ENCODE measurements at places on chromosomes 2 and 18.

DNA sequence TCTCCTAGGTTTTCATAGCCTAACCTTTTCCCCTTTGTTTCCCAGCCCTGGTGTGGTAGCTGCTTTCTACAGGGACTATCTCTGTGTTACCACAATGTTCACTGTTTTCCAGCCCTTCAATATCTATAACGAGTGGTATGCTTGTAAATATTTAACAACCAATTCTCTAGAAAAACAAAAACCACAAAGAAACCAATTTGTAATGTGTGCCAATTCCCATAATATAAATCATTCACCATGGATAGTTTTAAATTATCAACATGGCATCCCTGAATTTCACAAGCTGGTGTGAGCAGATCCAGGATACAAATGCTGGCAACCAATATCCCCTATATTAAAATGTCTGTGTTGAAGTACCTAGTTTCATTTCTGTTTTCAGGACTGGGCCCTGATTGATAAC is 207.5 kb upstream of the FBXO11 start:
- no peak for DNase-seq

- peak; percentile 70 for DNase-seq
These were observed 1.8 kb downstream of the SP3 start for GRCh38 chr2:173963323-173963816.

GRCh38 chr2:203578759-203579643 is 43.9 kb upstream of the RAPH1 start:
- peak; percentile 37 for DNase-seq

DNA sequence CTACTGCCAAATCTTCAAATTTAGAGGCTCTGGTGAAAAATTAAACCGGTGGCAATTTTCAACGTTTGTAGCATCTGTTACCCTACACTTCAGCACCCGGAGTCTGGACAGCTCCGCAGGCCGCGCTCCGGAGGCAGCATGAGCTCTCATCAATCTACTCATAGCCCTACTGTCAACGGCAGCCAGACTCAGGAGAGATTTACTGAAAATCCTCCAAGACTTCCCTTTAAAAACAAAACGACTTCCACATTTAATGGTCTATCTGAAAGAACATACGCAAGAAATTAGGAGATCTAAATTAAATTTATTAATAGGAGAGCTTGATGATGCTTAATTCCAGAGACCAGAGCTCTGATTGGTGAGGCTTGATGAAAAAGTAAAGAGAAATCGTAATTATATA is 970 bp upstream of the ADCYAP1 start:
- DNase-seq: peak; percentile 31

DNA sequence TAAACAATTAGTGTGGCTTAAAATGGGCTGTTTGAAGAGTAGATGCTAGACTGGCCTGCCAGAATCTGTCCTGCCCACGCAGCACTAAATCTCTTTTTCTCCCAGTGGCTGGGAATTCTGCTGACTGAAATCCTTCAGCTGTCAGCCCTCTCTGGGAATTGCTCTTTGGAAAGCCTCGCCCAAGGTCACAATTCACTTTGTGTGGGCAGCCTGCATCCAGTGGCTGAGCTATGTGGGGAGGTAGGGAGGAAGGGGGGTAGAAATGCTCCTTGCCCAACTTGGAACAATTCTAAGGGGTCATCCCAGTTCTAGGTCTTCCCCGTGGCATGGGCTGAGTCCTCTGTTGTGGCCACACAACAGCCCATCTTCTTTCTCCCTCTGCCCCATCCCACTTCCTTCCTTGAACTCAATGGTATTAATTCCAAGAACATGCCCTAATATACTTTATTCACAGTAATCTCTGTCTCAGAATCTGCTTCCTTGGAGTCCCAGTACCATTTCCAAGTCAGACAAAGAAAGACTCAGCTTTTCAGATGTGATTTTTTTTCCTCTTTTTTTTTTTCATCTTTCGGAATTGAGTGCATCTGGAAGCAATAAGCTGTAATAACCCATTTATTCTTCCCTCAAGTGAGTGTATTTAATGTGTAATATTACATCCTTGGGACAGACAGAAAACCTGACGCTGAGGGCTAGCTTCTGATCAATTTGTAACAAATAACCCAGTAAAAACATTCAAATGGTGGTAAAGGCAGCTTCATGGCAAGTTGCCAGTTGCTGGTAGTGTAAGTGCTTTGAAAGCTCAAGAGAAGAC is 189.4 kb downstream of the GPD2 start:
- no peak for DNase-seq

- no peak for DNase-seq
These were observed 3.0 kb downstream of the SPATA3 start for GRCh38 chr2:230998882-230999281.
